Activated CD4-positive, alpha-beta T cell treated with anti-CD3 and anti-CD28 coated beads, Interleukin-2, amount 50 U/mL, for 24 hours (primary cell): ENCODE measurements at places on chromosomes 2 and 18.

GRCh38 chr2:71005271-71006202 is 10.9 kb upstream of the TEX261 start:
- no peak for DNase-seq

DNA sequence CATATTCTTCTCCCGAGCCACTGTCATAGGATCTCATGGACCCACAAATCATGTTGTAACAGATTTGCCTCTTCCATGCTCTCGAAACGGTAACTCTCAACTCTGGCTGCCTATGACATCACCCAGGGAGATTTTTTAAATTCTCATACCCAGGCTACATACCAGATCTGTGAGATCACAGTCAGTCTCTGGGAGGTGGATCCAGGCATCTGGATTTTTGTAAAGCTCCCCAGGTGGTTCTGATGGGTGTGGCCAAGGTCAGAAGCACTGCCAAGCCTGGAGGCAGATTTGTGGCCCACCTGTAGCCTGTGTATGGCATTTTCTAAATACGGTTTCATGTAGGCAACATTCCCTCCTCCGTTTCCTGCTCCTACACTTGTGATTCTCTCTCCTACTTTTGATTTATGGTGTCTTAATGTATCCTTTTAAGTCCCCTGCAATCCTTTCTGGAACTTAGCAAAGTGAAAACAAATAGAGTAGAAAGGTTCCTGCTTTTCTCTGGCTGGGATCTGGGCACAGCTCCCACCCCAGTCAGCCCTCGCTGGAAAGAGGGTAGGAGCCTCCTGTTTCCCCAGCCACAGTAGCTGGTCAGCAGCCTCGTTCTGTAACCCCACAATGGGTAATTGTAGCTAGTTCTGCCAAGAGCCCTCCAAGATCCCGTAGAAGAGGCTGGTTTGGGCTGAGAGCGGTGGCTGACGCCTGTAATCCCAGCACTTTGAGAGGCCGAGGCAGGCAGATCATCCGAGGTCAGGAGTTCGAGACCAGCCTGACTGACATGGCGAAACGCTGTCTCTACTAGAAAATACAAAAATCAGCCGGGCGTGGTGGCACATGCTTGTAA is 96.2 kb downstream of the KLHL29 start:
- DNase-seq, result no peak

DNA sequence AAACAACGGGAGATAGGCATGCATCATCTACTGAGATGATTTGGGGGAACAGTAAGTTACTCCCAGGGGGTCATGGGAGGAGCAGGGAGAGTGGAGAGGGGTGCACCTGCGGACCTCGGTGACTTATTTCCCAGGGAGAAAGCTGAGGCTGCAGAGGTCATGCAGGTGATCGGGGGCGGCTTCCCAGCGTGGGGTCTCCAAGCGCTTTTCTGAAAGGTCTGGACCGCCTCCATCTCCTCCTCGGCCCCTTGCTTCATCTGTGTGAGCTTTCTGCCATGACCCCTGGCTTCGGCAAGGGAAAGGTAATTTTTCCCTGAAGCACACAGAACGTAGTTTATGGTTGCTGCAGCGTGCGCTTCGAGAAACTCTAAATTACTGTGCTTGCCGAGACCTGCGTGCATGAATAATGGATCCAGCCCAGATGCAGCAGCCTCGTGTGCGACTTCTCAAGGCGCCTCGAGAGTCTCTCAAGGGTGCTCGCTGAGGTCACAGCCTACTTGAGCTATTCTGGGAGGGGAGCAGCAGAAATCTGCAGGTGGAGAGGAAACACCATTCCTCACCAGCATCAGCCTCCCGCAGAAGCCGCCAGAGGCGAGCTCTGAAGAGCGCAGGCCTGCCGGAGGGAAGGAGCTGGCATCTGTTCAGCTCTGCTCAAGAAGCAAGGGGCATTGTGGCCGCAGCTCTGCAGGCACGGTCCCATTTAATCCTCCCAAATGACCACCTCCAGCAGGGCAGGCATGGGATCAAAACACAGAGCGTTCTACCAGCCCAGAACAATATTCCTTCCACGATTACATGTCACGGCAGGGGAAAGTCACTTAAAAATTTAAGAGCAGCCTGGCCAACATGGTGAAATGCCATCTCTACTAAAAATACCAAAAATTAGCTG is 308.4 kb upstream of the MYT1L start:
- no peak for DNase-seq

DNA sequence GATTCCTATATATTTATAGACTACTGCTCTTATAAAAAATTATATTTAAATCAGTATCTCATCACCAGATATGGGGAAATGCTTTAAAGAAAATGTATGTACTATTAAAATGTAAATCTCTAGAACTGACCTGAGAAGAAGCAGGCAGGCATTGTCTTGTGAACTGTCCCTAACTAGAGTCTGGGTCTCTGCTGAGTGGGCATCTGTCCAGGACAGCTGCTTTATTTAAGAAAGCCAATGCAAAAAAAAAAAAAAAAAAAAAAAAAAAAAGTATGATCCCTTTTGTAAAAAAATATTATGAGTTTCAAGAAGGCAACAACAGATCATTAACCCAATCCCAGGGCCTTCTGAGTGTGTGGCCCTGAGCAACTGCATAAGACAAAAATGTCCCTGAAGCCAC is 66.0 kb downstream of the PAX3 start:
- DNase-seq, result no peak

DNA sequence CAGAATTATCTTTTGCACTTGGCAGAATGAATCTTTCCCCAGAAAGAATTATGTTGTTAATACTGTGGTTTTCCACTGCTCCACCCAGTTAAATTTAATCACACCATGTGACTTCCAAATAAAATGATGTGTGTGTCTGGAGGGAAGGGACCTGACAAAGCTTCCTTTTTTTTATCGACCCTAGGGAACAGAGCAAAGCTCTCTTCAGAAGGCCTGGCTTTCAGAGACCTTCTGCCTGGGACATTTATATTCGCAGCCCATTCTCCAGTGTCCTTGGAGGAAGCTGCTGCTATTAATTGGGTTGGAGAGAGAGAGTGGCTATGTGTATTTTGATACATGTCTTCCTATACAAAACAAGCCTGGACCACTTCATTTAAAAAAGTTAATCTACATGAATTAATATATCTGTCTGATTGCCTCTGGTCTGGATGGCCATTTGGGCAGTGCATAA is 233.7 kb downstream of the PRKCE start:
- DNase-seq, result no peak

GRCh38 chr18:76875390-76876325 is 53.3 kb downstream of the ZNF236 start:
- DNase-seq, result no peak

GRCh38 chr18:39761273-39761672 is 2193.8 kb upstream of the PIK3C3 start:
- no peak for DNase-seq

DNA sequence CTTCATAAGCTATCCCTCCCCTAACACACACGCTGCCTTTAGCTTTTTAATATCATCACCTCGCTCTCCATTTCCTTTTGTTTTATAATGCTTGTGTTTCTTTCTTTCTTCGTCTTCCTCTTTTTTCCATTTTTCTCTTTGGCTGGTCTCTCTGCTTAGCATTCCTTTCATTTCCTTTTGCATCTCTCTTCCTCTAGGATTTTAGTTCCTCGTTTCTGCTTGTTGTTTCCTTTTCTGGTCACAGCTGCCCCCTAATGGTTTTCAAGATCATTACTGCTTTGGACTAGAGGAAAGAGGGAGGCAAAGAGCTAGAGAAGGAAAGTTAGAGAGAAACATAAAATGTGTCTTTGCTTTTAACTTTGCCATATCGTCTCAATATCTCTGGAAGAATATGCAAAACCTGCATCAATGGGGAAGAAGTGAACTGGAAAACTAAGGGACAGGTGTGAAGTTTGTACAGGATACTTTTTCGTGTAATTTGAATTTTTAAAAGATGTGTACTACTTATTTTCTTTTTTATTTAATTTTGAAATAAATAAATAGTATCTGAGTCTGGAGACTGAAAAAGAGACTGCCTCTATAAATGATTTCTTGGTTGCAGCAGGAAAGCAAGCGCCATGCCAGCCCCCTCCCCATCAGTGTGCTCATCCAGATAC is 6.3 kb upstream of the NRP2 start:
- no peak for DNase-seq

DNA sequence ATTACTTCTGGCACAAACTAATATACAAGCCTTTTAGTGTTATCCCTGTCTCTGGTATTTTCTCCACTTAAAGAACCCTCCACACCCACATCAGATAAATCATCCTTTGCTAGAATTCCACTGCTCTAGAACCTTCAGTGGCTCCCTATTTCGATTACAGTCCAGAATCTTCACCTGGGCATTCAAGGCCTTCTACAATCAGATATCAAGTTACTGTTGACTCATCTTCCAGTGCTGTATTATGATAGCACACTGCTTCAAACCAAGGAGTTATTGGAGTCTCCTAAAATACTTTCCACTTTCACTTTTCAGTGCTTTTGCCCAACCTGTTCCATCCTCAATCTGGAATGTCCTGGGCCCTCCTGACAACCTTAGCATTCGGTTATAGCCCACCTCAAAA is 3.4 kb downstream of the CGREF1 start:
- DNase-seq, result no peak

DNA sequence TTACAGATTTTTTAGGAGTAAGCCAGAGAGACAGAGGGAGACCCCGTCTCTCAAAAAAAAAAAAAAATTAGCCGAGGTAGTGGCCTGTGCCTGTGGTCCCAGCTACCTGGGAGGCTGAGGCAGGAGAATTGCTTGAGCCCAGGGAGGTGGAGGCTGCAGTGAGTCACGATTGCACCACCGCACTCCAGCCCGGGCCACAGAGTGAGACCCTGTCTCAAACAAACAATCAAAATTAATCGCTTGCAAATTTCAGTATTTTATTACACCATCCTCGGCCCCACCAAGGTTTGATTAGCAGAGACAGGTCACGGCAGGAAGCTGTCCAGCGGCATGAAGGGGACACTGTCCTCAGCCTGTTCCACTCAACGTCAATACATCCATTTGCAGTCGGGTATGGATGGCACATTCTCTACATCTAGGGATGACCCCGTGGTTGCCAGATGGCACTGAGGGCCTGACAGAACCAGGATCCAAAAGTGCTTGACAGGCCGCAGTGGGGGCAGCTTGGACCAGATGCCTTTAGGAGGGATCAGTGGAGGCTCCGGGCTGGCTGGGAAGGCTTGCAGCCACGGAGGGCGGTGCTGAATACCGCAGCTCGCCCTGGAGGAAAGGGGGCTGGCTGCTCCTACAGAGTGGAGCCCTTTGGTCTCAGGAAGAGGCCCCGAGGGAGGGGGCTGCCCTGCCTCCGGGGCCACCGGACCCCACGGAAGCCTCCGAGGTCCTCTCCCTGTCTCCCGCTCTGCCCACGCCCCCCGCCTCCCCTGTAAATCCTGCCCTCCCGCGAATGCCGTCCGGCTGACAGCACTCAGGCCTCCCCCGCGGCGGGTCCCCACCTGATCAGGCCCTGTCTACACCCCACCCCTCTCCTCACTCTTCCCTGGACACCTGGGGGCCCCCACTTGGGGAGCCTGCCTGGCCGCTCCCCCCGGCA is 13.1 kb downstream of the ASPRV1 start:
- DNase-seq, result no peak

GRCh38 chr2:144310889-144311608 is 208.9 kb downstream of the ZEB2 start:
- no peak for DNase-seq

DNA sequence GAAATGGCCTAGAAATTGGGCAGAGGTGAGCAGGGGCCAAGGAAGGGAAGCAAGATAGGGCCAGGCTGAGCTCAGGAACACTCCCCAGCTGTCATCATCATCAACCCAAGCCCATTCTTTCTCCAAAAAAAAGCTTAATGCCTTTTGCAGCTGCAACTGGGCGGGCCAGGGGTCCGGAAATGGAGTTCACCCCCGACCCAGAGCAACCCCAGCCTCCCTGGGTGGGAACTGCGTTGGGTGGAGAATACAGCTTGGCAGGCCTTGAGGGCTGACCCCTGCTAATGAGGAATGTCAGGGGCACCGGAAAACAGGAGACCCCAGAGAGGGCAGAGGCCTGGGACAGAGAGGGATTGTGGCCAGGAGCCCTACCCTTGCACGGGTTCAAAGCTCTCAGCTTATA is 64.8 kb downstream of the TNS1 start:
- no peak for DNase-seq
